Activated CD8-positive, alpha-beta memory T cell treated with anti-CD3 and anti-CD28 coated beads, Interleukin-2, amount 10 ng/mL, durations not matched to agents 7 days and 5 days (primary cell): ENCODE measurements at places on chromosomes 3 and 15. TPM values are rescaled to one million over a fixed set of nuclear protein-coding genes. Genes with fewer than 3 reads are reported as not detected.
A peak's percentile ranks its signal among the peaks of the same experiment; 100 is the strongest.

- peaks cover 22% of the 10 kb centered on the region for H3K4me1 ChIP-seq
- H3K27me3 ChIP-seq: no peaks in the 10 kb centered on the region
- DNase-seq: no peak
- peaks cover 3% of the 10 kb centered on the region for H3K36me3 ChIP-seq
Measured at GRCh38 chr15:67781907-67782690, 43.2 kb upstream of the SKOR1 start.

IQCH gene
- 1.9 TPM for total RNA-seq

DNA sequence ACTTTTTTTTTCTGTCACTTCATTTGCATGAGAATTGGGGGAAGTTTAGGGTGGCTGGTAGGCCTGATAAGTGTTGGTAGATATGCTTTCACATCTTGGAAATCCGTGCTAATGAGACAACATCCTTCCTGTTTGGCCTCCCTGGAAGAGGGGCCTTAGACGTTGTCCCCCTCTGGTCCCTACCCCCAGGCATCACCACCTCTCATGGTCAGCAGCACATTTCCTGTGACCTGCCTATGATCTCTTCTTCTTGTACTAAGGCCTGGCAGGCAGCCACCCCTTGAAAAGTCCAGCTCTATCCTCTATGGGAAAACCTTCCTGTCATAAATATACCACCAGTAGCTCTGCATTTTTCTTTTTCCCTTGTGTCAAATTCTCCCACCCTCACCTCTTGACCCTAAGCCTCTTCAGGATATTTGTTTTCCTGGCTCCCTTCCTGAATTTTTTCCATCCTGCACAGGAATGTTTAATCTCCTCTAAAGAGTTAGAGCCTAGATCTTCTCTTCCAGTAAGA lies 107.8 kb downstream of the SNRK start:
- no peak overlapping the region for H3K4me3 ChIP-seq
- no peak for DNase-seq
- peaks cover 6% of the 10 kb centered on the region for H3K36me3 ChIP-seq
- no peak overlapping the region for H3K27ac ChIP-seq

SLC22A14 gene
- total RNA-seq: not detected

GRCh38 chr15:38748710-38749109 lies 184.1 kb upstream of the RASGRP1 start:
- no peak overlapping the region for H3K27ac ChIP-seq
- peaks cover 10% of the 10 kb centered on the region for H3K27me3 ChIP-seq
- H3K4me1 ChIP-seq: no peaks in the 10 kb centered on the region
- peaks cover 7% of the 10 kb centered on the region for H3K36me3 ChIP-seq

- H3K27ac ChIP-seq: no peak overlapping the region
- H3K27me3 ChIP-seq: no peaks in the 10 kb centered on the region
- H3K36me3 ChIP-seq: peaks cover 10% of the 10 kb centered on the region
- H3K4me1 ChIP-seq: no peaks in the 10 kb centered on the region
- no peak overlapping the region for H3K4me3 ChIP-seq
Measured at GRCh38 chr3:150429767-150430671, 21.9 kb downstream of the TSC22D2 start.

FETUB gene
- not detected for total RNA-seq

DNA sequence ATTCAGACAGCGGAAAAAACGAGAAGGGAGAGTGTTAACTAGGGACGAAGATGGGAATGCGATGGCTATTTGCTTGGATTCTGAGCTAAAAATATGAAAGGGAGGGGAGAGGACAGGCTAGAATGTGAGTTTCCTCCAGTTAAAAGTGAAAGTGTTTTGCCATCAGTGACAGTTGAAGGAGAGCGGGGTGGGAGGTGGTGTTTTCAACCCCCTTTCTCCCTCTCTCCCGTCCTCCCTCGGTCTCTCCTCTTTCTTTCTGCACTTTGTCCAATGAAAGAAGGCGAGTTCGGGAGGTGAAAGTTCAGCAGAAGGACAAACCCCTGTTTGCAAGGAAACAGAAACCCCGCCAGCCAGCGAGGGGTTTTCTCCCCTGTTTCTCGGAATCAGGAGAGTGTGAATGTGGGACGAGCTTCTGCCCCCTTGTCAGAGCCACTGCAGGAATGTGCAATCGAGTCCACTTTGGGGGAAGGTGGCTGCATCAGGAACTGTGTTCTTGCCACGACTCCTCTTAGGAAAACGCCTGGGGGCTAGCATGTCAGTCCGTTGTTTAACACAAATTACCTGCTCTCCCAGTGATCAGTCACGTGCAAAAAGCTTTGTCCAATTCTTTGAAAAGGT lies 975 bp upstream of the FOXP1 start:
- H3K36me3 ChIP-seq: no peaks in the 10 kb centered on the region
- peak; percentile 60 for DNase-seq
- peak overlapping the region; percentile 84 for H3K4me3 ChIP-seq
- peaks cover 25% of the 10 kb centered on the region for H3K4me1 ChIP-seq
- peaks cover 20% of the 10 kb centered on the region for H3K27me3 ChIP-seq

GRCh38 chr15:43487271-43487895 lies 5.6 kb downstream of the TP53BP1 start:
- H3K27ac ChIP-seq: no peak overlapping the region
- H3K36me3 ChIP-seq: peaks cover 15% of the 10 kb centered on the region
